NCI-H82 (cell line): ENCODE measurements at places on chromosomes 1 and 21.
A peak's percentile ranks its signal among the peaks of the same experiment; 100 is the strongest.

DNA sequence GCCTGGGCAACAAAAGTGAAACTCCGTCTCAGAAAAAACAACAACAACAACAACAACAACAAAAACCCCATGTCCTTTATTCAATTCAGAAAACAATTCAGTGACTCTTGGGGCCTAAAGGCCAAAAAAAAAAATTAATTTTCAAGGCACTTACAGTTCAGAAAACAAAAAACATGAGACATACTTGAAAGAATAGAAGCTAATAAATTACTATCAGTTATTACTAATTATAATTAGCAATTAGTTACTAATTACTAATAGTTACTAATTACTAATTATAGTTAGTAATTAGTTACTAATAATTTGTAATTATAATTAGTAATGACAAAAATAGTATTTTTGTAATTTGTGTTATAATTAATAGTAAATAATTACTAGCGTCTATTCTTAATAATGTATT lies 56.8 kb upstream of the MPC2 start:
- no peak for DNase-seq

DNA sequence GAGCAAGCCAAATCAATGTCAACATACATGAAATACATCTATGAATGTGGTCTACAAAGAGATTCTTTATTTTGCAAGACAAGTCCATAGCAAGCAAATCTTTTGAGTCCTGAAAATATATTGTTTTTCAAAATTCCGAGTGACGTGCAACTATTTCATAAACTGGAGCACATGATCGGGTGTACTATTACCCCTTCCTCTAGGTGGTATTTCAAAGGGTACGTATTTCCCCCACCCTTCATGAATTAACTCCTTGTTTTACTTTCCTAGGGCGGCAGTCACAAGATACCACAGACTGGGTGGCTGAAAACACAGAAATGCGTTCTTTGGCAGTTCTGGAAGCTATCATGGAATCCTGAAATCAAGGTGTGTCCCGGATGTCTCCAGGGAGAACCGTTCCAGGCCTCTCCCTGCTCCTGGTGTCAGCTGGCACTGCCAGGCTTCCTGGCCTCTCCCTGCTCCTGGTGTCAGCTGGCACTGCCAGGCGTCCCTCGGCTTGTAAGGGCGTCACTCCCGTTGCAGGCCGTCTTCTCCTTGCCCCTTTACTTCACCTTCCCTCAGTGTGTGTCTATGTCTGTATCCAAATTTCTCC lies 55.3 kb downstream of the RIPK4 start:
- DNase-seq: no peak

DNA sequence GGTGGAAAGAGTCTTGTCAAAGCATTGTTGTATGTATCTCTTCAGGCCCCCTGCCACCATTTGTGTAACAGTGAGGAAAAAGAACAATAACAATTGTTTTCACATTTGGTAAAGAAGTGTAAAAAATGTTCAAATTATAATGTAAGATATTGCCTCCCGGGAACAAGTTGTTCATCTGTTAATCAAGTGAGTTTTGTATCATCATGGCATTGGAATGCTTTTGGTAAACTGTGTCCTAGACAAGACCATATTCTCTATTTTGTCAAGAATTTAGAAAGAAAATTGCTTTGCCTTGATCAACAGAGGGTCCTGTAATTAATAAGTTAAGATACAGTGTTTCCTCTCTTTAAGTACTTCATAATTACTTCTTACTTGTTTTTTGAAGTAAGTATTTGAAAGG lies 692.0 kb upstream of the NR5A2 start:
- DNase-seq: no peak

DNA sequence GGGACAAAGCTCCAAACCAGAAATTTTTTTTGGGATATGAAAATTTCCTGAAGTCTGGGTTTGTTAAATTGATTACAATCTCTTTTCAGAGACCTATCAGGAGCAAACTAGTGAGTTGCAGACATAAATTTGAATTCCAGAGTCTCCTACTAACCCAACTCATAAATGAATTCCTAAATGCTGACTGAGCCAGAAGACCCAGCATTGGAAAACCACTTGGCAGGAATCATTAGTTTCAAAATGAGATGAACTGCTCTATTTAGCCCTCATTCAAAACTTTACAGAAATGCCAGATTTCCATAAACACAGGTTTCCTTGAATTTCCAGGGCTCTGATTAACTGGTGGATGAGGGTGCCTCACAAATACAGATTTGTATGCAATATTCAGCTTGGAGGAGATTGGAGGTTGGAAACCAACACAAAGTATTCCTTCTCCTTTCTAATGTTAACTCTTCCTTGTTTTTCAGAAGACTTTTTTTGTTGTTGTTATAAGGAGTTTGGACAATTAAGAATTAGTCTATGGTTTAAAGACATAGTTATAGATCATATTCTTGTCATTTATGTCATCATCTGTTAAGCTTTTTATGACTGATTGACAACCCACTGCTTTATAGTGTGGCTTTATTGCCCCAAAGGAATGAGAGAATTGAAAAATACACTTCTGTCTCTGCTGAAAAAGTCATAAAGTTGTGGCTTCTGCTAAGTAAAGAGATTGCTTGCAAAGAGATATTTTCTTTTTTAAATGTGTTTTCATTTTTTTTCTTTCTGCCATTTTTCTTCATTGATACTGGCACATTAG lies 222.8 kb downstream of the HLX start:
- DNase-seq: no peak

GRCh38 chr1:199396456-199396855 lies 631.1 kb upstream of the NR5A2 start:
- no peak for DNase-seq

DNA sequence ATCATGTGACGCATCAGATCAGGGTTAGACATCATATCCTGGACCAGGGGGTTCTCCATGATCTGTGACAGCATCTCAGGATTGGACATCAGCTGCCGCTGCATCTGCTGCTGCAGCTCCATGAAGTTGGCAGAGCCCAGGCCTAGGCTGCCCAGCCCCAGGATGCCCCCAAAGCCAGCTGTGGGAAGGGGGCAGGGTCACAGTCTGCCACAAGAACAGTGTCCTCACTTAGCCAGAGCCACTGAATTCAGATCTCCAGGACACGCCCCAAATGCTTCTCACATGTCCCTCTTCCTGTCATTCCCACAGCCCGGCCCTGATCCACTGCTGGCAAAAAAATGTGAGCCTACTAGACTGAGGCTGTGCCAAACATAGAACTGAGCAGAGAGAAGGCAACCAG lies 3.2 kb downstream of the UBQLN4 start:
- no peak for DNase-seq

GRCh38 chr1:24928689-24929397 lies 1.2 kb downstream of the RUNX3 start:
- DNase-seq: peak; percentile 33

DNA sequence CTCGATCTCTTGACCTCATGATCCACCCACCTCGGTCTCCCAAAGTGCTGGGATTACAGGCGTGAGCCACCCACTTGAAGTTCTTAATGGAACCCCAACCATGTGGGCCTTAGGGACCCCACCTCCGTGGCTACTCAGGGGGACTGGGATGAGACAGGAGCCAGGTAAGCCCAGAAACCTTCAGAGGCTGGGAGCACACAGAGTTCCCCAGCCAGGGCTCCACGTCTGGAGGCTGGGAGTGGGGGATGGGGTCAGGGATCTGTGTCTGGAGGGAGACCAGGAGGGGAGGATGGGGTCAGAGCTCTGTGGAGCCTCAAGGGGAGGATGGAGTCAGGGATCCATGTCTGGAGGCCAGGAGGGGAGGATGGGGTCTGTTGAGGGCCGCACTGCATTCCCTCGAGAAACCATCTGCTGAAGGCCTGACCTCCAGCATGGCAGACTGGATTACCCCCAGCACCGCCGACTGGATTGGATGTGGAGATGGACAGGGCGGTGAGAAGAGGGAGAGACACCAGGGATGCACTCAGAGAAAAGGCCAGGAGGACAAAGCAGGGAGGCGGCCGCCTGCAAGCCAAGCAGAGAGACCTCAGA lies 2.1 kb upstream of the FTCD start:
- no peak for DNase-seq

DNA sequence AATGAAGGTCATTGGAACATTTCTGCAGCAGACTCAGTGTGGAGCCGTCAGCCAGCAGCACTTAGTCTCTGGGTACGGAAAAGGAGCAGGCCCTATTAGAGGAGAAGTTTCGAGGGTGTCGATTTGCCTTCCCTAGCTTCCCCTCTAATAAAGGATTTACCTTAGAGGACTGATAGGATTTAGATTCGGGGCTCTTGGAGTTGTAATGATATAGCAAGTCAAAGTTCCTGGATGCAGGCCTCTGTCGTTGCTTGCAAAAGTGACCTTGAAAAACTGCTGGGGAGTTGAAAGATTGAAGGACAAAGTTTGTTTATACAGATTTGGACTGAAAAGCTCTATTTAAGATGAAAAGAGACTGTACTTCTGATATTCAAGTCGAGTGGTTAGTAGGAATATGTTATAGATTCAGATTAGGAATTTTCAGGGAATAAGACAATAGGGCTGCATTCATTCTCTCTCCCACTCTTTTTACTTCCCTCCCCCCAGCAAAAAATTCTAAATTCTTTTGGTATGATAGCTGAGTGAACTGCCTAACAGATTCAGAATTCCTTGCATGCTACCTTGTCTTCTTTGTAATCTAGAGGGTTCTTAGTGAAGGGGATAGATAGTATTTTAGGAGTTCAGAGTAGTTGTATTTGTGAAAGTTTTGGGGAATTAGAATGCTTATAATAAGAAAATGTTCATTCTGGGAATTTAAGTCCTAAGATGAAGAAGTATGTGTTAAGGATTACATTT lies 19.2 kb downstream of the NFYC start:
- DNase-seq: peak; percentile 67

DNA sequence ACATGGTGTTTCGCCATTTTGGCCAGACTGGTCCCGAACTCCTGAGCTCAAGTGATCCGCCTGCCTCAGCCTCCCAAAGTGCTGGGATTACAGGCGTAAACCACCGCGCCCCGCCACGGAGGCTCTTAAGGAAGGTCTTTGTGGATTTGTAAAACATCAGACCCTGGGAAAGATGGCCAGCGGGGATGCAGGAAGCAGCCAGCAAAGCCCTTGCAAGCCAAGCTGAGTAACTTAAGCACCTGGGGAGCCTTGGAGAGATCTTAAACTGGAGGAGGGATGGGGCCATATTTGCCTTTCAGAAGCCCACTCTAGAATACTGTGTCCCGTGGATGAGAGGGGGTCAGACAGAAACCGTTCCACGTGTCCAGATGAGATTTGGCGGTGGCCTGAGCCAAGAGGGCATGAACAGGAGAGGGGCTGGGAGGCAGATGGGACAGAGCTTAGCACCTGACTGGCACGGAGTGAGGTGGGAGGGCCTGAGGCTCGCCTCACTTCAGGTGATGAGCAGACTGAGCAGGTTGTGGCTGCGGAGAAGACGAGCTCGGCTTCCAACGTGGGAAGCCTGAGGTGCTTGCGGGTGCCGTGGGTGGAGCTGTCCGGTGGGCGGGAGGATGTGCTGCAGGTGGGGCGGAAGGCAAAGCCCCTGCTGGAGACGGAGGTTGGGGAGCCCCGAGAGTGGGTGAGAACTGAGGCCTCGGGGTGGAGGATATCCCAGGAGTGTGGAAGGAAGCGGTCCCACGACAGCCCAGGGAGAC lies 11.7 kb downstream of the C1orf216 start:
- peak; percentile 60 for DNase-seq

GRCh38 chr1:234925440-234926263 lies 203.0 kb downstream of the TOMM20 start:
- no peak for DNase-seq

DNA sequence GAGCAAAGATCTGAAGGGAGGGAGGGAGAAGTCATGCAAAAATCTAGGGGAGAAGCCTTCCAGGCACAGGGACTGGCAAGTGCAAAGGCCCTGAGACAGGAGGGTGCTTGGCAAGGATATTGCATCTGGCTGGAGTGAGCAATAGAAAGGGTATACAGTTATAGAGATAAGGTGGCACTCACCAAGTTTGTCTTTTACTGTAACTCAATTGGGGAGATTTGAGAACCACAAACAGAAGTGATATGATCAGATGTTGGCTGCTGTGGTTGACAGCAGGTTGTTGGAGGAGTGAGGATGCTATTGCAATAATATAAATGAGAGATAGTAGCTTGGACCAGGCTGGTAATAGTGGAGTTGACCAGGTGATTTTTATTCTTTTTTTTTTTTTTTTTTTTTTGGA lies 25.6 kb downstream of the MCOLN3 start:
- no peak for DNase-seq

DNA sequence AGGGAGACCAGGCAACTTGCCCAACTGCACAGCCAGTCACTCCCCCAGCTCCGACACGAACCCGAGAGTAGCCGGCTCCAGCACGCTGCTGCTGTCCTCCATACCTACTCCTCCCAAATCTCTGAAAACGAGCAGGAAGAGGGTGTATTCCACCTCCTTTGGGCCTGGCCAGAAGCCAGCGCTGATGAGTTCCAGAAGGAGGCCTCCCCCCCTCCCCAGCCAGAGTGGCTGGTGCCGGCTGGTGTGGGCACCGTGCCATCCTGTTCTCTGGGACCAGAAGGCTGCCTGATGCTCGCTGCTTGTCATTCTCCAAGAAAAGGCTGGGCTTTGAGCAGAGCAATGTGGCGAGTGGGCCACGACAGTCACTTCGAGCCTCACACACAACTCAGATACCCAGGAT lies 22.2 kb downstream of the KCNN3 start:
- DNase-seq: no peak

DNA sequence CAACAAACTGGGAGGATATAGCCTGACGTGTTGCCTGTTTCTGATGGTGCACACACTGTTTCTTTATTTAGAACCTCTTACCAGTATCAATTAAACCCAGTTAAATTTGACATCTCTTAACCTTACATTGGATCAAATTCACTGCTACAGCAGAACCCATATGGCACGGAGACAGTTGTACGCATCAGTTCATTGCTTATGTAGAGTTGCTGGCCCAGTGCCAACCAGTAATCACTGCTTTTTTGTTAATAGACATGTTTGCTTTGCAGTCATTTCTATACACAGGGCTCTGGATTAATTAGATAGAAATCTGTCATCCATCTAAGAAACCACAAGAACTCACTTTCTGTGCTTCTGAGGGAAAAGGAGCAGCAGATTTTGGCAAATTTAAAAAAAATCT lies 154.0 kb downstream of the RWDD3 start:
- DNase-seq: peak; percentile 95

DNA sequence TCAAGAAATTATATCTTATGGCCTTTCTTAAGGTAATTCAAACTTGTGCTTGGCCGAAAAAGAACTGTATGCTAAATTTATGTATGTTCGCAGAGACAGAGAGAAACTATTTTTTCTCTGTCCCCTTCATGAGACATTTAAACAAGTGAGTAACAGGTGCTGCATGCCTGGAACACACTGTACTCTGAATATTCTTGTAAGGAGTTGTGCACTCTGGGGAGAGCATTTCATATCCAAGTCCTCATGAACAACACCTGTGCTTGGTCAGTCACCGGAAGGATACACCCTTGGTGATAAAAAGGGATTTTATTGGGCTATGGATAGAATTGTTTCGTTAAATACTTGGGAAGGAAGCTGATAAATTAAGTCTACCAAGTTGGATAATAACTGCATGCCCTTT lies 220.8 kb upstream of the NRIP1 start:
- DNase-seq: no peak

- DNase-seq: peak; percentile 19
Observed at GRCh38 chr1:222097588-222097987, 355.7 kb upstream of the DUSP10 start.
